SK-N-SH treated with all-trans-retinoic acid at 6 μM for 48 hours (cell line): ENCODE measurements at places on chromosomes 3 and 15.
A peak's percentile ranks its signal among the peaks of the same experiment; 100 is the strongest.

DNA sequence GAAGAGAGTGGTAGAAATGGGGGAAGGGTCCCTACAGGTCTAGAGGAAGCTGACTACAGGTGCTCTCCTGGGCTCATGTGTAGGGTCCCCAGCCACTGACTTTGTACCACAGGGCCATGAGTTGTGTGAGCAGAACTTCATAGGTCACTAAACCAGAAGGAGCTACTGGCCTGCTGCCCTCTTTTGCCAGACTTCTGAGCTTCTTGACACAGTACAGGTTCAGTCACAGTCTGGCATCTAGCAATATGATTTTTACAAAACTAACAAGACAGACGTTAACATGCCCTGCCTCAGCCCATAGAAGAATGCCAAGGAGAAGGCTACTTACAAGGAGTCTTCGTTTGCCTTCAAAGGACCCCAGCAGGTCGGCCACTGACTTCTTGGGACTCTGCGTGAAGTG, 3.2 kb downstream of the CCDC80 start:
- peak; percentile 6; the same call in 1 of the 3 replicates for ATAC-seq

DNA sequence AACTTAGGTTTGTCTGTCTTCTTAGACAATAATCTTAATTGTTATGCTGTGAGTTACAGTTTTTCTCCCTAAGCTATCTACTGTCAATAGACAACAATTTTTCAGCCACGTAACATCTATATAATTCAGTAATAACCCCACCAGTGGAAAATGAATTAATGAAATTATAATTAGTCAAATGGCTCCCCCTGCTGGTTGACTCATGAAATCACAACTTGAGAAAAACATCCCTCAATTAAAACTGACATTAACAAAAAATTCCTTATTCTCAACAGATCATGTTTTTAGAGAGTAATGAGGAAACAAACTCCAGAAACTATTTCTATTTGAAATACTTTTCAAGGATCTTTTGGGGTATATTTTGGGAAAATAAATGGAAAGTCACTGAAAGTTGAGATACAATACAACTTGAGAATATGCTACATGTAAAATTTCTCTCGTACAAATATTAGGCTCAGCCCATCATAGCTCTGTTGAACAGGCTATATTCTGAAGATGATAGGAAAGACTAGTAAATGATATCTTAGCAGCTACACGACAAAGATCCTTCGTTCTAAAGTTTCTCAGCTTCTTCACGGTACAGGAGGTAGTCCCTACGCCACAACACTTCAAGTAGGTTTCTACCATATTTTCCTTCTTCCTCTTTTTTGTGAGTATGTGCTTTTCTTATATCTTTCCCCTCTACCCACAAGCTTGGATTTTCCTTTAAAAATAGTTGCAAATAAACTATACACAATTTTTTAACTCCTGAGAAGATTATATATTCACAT, 20.7 kb downstream of the PPP1R2 start:
- ATAC-seq = 0 out of 3 replicates have a peak, but pooled peaks have one; percentile 34

GRCh38 chr3:113695431-113695785, 1.0 kb downstream of the USF3 start:
- no peak for ATAC-seq

- ATAC-seq = no peak
Observed at GRCh38 chr3:89414270-89414669, 306.8 kb downstream of the EPHA3 start.

- ATAC-seq = peak; percentile 97
Observed at GRCh38 chr15:56821721-56822425, 88.6 kb upstream of the ZNF280D start.

DNA sequence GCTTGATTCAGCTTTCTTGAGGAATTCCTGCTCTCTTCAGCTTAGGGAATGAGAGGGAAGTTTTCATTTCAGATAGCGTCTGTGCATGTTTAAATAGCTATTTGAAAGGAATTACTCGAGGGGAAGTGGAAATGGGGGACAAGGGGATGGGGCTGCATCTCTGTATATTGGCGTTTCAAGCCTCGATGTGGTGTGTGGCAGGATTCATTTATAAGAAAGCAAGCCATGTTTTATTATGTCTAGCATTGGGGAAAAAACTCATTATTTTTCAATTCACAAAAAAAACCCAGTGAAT, 1.0 kb downstream of the ATP2C1 start:
- peak; percentile 1; the same call in 2 of the 3 replicates for ATAC-seq

- ATAC-seq = no peak
Observed at GRCh38 chr3:172148241-172148640, 108.9 kb downstream of the FNDC3B start.

GRCh38 chr3:7029562-7029961, 168.6 kb downstream of the GRM7 start:
- ATAC-seq = no peak

DNA sequence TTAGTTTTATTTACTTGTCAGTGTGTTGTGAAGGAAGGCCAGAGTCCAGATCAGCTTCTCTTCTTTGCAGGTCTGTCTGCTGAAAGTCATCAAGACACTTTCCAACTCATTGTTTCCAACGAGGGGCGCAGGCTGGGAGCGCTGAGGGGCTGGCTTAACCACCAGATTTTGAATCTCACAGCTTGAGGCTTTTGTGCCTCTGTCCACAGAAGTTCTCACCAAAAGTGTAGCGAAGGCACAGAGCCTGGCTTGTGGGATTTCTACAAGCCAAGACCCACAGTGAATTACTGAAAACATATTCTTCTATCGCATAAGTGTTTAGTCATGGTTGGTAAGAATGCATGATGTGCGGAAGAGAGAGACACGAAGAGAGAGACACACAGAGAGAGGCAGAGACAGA, 35.2 kb downstream of the BHLHE40 start:
- no peak for ATAC-seq
